ENCODE measurements at places on chromosomes 1 and 21.

- DNase-seq, result no peak
These were observed 83.5 kb downstream of the SPATA46 start for GRCh38 chr1:162293073-162293692.

DNA sequence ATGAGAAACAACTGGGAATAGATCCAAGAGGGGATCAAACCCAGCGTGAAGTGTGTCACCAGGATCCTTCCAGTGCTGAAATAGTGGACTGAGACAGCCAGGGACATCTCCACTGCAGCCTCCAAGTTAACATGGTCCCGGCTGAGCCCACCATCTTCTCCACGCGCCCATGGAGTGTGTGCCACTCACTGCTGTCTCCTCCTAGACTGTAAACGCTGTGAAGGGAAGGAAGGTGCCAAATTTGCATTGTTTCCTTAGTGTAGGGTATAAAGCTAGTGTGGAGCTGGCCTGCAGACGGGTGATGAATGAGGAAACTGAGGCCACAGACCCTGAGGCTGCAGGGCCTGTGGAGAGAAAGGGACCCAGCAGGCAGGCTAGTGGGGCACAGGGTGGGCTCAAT lies 183.6 kb downstream of the FOXD2 start:
- no peak for DNase-seq

DNA sequence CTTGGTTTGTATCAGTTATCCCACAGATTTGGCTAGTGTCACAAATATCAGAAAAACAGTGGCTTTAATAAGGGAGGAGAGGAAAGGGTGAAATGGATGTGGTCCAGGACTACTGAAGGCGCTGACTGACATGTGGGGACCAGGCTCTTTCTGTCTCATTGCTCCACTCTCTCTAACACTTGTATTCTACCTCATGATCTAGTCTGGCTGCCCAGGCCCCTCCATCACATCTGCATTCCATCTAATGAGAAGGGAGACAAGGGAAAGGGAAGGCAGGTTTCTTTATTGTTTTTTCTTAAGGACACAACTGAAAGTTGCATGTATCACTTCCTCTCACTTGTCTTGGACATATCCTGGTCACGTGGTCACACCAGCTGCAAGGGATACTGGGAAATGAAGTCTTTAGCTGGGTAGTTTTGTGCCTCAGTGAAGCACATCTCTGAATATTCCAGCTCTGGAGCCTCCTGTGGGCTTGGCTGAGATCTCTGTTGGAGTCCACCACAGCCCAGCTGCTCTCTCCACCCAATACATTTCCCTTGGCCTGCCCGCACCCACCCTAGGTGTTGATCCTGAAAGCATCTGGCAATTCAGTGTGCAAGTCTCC lies 42.0 kb upstream of the PADI2 start:
- DNase-seq, result no peak

GRCh38 chr1:233005703-233006102 lies 55.3 kb downstream of the NTPCR start:
- no peak for DNase-seq

GRCh38 chr1:118578276-118578675 lies 393.2 kb upstream of the SPAG17 start:
- DNase-seq, result no peak

- no peak for DNase-seq
These were observed 96.1 kb downstream of the TEX35 start for GRCh38 chr1:178609015-178609414.

DNA sequence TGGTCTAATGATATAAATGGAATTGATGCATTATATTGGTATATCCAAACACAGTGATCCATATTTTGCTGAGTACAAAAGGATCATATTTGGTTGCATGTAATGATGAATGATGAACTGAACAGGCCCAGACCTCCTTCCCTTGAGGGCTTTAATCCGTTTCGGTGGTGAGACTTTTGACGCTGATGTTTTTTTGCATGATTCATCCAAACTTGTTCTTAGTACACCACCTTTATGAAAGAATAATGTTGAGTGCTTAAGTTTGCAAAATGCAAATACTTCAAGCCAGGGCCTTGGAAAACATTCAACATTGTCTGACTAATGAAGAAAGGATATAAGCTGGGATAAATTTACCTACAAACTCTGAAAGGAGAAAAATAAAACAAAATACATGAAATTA lies 19.2 kb downstream of the HOOK1 start:
- DNase-seq, result no peak

DNA sequence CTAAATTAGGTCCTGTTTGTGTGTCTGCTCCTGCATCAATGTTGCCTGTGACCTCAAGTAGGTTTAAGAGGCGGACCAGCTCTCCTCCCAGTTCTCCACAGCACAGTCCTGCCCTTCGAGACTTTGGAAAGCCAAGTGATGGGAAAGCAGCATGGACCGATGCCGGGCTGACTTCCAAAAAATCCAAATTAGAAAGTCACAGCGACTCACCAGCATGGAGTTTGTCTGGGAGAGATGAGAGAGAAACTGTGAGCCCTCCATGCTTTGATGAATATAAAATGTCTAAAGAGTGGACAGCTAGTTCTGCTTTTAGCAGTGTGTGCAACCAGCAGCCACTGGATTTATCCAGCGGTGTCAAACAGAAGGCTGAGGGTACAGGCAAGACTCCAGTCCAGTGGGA lies 79.9 kb downstream of the PRDM2 start:
- DNase-seq, result no peak

DNA sequence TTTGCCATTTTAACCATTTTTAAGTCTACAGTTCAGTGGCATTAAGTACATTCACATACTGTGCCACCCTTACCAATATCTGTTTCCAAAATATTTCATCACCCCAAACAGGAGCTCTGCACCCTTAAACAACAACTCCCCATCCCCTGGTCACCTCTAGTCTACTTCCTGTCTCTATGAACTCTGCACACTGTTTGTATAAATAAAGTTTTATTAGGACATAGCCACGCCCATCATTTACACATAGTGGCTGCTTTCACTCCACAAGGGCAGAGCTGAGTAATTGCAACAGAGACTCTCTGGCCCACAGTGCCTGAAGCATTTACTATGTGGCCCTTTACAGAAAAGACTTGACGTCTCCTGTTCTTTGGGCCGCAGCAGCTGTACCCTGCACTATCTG lies 30.1 kb downstream of the KCNAB2 start:
- no peak for DNase-seq

DNA sequence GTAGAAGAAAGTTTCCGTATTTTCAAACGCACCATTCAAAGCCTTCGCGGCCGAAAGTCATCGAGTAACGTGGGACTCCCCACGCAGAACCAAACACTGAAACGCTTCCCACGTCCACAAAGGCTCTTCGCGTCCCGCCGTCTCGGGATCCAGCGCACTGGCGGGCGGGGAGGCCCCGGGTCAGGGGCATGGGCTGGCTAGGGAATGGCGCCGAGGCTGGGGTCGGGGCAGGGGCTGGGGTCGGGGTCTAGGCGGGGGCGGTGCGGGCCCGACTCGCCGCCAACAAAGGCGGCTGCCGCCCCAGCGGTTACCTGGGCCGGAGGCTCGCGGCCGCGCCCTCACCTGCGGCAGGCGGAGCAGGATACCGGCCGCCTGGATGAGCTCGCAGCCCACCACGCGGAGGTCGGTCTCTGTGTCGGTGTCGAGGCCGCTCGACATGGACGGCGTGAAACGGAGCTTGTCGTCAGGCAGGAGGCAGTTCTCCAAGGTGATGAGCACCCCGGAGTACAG lies 403 bp downstream of the CCNL2 start:
- no peak for DNase-seq

DNA sequence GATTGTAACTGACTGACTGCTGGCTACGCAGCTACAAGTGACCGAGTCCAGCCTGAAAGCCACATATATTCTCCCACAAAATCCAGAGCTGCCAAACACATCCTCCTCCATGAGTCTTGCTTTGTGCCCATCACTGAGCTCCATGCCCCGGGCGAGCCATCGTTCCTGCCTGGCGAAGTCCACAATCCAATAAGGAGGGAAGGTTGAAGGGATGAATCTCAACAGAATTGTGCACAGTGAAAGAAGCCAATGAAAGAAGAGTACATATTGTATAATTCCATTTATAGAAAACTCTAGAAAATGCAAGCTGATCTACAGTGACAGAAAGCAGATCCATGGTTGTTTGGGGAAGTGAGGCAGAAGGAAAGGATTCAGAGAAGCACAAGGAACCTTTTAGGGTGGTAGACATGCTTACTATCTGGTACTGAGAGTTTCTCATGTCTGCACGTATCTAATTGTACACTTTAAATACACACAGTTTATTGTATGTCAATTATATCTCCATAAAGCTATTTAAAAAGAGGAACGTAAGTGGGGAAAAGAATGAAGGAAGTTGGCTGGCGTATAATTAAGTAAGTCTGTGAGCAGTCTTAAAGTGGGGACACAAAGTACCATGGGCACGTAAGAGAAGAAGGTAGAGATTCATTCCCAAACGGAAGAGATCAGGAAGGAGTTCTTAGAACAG lies 115.9 kb upstream of the JUN start:
- DNase-seq, result no peak

GRCh38 chr1:38197312-38198061 lies 150.9 kb upstream of the POU3F1 start:
- no peak for DNase-seq

DNA sequence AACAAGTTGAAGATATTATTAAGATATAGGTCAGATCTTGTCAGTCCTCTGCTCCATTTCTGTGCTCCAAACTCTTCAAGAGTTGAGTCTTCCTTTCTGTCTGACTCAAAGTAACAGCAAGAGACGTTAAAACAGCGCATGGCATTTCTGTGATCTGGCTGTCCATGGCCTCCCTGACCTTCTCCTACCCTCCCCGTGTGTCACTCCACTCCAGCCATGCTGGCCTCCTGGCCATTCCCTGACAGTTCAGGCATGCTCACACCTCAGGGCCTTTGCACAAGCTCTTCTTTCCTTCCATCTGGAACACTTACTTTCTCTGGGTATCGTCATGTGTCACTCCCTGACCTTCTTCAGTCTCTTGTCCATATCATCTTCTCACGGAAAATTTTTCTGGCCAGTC lies 229.0 kb downstream of the CENPF start:
- no peak for DNase-seq

- no peak for DNase-seq
These were observed 1.1 kb downstream of the FCRLB start for GRCh38 chr1:161722406-161722805.

DNA sequence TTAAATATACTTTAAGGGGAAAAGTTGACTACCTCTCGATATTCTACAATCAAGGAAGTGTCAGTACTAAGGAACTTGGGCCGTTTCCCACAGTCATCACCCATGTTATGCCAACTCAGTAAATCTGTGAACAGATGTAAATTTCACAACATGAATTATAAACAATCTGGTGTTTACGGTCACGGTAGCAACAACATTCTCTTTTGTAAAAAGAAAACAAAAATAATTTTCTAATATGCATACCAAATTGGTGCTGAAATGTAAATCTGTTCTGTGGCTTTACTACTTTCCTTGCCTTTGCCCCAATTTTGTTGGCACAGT lies 1.2 kb downstream of the SH3GLB1 start:
- DNase-seq, result no peak

DNA sequence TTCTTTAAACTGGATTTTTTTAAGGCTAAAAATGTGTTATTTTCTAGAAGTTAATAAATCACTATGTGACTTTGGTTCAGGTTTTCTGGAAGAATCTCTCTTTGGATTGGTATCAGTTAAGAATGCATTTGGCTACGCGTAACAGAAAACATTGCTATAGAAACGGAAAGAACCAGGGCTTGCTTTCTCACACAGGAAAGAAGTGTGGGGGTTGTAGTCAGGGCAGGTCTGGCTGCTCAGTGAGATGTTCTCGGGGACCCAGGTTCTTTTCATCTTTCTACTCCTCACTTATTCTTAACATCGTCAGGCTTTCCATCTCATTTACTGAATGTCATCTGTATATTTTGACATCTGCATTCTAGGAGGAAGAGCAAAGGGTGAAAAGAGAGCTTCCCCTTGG lies 191.4 kb downstream of the ZBTB18 start:
- DNase-seq, result no peak

- no peak for DNase-seq
These were observed 111.7 kb upstream of the IRF2BP2 start for GRCh38 chr1:234721476-234722269.

- no peak for DNase-seq
These were observed 348.7 kb downstream of the NPHP4 start for GRCh38 chr1:5643360-5644107.

DNA sequence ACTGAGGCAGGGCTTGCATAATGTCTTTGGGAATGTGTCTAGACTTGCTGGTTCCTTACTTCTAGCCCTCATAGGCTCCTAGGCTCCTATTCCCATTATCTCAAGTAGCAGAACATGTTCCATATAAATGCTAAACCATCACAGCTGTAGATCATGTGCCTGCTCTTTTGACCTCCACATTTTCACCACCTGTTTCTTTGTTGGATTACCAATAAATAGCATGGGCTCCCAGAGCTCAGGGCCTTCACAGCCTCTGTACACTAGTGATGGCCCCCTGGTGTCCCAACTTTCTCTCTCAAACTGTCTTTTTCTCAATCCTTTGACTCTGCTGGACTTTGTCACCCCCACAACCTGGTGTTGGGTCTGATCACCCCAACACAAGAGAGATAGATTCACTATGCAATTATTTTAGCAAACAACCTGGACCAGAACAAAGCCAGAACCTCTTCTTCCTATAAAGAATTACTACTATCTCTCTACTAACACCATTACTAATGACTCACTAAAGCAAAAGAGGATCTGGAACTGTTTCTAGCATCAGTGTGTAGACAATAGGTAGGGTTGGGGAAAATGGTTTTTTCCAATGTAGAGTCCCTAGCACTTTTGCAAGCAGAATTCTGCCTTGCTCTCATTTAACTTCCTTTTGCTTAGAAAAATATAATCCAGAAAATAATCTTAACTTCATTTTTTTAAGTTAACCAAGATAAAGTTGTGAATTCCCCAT lies 51.7 kb downstream of the WLS start:
- no peak for DNase-seq

GRCh38 chr1:118177998-118178397 lies 7.0 kb downstream of the SPAG17 start:
- DNase-seq, result no peak

DNA sequence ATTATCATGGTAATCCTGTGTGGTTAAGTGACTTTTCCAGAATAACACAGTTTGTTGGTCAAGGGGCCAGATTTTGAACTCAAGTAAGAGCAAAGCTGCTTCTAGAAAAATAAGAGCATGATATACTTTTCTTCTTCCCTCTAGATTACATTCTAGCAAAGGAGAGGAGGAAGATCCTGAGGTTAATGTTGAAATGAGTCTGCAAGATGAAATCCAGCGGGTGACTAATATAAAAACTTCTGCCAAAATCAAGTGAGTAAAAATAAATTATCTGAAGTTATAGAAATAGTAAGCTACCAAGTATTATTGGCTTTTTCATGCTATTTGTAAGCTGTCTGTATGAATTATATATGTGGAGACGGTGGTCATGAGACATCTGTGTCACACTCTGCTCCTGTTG lies 12.8 kb downstream of the WDR3 start:
- DNase-seq, result no peak

DNA sequence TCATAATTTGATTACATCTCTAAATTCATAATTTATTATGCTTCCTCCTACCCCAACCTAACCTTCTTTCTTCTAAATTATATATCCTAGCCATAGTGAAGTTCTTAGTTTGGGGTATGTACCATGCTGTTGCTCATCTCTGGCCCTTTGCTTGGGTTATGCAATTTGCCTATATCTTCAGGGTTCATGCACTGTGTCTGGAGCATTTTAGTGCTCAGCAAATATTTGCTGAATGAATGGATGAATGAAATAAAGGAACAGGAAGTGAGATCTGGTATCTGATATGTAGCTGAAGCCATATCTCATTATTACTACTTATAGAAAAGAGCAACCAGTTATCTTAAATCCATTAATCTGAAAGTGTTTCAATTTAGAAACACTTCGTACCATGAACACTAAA lies 137.6 kb downstream of the GPATCH2 start:
- peak; percentile 22 for DNase-seq
